NCI-H1092 (cell line): ENCODE measurements at places on chromosomes 3 and 15.
A peak's percentile ranks its signal among the peaks of the same experiment; 100 is the strongest.

- no peak for DNase-seq
These were observed 959 bp upstream of the RASA2 start for GRCh38 chr3:141485641-141486495.

DNA sequence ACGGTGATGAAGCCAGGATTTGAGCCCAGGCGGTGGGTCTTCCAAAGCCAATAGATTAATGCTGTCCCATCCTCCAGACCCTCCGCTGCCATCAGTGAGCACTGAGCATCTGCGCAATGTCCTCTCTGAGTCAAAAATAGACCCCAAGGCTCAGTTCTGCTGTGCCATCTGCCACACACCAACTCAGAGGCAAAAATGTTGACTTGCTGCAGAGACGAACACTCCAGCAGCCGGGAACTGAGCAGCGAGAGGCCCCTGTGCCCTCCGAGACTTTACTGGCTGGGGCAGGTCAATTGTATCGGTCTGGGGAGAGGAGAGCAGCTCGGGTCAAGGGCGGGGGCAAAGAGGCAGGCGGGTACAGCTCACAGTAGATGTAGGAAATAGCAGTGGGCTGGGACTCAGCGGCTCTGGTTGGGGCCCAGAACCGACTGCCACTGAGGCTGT, 41.5 kb upstream of the ATP2B2 start:
- DNase-seq = no peak

DNA sequence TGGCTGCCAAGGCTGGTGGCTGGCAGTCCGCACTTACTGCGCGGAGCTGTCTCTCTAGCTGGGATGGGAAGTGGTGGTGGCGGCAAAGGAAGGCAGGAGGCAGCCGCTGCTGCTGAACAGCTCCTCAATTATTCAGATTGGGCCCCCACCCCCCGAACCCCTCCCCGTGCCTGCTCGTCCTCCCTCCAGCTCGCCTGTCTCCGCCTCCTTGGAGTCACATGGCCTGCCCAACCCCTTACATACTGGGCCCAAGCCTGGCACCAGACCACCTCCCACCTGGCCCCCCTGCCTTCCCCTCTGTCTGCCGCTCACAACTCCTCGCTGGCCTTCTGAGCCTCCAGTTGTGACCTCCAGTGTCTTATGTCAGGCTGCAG, at the start of gene SLC7A14:
Gene SLC7A14 (minus strand): TSS at position 139 of the 374 bp plus-strand sequence. CDS start 59,139 bp downstream, outside the sequence.
- DNase-seq = peak; percentile 47

DNA sequence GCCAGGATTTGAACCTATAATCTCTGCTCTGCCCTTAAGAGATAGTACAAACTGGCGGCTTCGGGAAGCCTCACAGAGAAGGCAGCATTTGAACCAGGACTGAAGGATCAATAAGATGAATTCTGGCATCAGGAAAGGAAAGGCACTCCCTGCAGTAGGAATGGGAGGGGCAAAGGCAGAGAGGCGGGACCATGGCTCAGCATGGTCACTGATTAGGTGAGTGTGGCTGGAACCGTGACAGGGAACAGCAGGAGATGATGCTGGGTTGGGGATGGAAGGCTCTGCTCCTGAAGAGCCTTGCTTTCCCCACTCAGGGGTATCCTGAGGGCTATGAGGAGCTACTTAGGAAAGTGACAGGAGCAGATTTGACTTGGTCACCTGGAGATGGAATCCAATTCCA, 158.5 kb downstream of the FEZF2 start:
- no peak for DNase-seq

- no peak for DNase-seq
These were observed 319.4 kb upstream of the RASGRP1 start for GRCh38 chr15:38883987-38884386.

- no peak for DNase-seq
These were observed 225.2 kb downstream of the ADAMTS17 start for GRCh38 chr15:100116416-100117190.

DNA sequence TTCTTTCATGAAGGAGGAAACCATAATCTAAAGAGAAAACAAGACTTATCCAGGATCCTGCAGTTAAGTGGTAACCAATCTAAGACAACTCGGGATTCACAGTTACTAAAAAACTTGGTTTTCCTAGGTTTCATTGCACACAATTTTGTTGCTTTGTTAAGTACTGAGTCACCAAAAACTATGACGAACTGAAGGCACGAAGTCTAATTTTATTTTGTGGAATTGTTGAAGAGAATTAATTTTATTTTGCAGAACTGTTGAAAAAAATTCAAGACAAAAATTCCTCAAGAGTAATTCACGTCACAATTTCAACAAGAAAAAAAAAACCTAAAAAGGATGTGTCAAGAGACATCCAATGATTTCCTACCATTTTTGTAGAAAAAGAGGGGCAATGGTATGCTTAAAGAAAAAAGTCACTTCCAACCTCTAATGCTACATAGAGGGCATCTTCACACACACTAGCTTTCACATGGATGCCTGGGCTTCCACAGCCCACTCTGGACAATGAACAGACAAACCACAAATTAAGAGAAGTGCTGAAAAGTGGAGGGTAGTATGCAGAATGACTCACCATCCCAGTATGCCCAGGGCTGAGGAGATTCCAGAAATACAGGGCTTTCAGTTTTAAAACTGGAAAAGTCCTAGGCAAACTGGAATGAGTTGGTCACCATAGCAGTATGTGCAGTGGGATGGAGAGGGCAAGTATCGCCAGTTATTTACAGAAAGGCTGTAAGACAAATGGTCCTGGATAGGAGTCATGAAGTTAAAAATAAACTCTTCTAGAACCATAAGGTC, 29.2 kb downstream of the PLOD2 start:
- DNase-seq = no peak

- no peak for DNase-seq
These were observed 66.6 kb upstream of the PAQR5 start for GRCh38 chr15:69232144-69232543.

GRCh38 chr15:66832664-66833063, 130.6 kb downstream of the SMAD6 start:
- DNase-seq = no peak

- DNase-seq = no peak
These were observed 17.8 kb downstream of the TMEM212 start for GRCh38 chr3:171860830-171861535.

- DNase-seq = peak; percentile 48
These were observed 36.3 kb upstream of the PLA2G4E start for GRCh38 chr15:42056934-42057798.

- no peak for DNase-seq
These were observed 196.5 kb upstream of the ZPLD1 start for GRCh38 chr3:102238362-102238761.

- peak; percentile 62 for DNase-seq
These were observed 70.3 kb upstream of the PPP2R3A start for GRCh38 chr3:135895106-135895733.

GRCh38 chr3:37946531-37946889, 44.1 kb upstream of the VILL start:
- no peak for DNase-seq

DNA sequence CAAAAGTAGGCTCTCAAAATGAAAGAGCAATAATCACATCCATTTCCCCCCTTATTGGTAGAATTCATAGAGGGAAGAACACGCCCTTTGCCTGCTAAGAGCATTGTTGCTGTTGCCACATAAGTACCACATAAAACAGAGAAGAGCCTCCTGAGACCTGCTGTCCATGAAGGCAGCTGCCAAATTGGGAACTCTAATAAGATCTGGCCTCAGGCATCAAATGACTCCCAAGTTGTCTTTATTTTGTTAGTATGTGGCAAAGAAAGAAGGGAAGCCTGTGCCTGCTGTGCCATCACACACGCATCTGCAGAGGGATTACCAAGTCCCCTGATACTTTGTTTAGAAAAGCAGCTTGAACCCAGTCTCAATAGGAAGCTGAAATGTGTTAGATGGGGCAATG, 23.9 kb downstream of the VGLL3 start:
- DNase-seq = no peak

- no peak for DNase-seq
These were observed 96.7 kb downstream of the SV2B start for GRCh38 chr15:91196768-91197167.

- DNase-seq = no peak
These were observed 48.6 kb downstream of the ZDHHC3 start for GRCh38 chr3:44927371-44927770.

- no peak for DNase-seq
These were observed 104.4 kb upstream of the ZBTB20 start for GRCh38 chr3:115251509-115251908.

DNA sequence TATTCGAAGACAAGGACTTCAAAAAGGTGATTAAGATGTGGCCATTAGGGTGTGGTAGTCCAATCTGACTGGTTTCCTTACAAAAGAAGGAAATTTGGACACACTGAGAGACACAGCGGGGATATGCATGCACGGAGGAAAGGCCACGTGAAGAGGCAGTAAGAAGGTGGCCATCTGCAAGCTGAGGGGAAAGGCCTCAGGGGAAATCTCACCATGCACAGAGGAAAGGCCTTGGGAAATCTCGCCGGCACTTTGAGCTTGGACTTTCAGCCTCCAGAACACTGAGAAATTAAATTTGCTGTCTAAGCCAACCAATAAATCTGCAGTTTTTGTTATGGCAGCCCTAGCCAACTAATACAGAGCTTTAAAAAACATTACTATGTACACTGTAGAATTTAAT, 78.8 kb downstream of the DLG1 start:
- DNase-seq = no peak

DNA sequence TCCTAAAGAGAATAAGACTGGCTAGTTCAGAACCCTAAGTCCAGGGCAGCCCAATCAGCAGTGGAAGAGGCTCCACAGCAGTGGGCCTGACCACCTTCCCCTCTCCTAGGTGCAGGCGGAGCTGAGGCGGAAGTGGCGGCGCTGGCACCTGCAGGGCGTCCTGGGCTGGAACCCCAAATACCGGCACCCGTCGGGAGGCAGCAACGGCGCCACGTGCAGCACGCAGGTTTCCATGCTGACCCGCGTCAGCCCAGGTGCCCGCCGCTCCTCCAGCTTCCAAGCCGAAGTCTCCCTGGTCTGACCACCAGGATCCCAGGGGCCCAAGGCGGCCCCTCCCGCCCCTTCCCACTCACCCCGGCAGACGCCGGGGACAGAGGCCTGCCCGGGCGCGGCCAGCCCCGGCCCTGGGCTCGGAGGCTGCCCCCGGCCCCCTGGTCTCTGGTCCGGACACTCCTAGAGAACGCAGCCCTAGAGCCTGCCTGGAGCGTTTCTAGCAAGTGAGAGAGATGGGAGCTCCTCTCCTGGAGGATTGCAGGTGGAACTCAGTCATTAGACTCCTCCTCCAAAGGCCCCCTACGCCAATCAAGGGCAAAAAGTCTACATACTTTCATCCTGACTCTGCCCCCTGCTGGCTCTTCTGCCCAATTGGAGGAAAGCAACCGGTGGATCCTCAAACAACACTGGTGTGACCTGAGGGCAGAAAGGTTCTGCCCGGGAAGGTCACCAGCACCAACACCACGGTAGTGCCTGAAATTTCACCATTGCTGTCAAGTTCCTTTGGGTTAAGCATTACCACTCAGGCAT, 33.7 kb downstream of the VIPR1 start:
- no peak for DNase-seq

DNA sequence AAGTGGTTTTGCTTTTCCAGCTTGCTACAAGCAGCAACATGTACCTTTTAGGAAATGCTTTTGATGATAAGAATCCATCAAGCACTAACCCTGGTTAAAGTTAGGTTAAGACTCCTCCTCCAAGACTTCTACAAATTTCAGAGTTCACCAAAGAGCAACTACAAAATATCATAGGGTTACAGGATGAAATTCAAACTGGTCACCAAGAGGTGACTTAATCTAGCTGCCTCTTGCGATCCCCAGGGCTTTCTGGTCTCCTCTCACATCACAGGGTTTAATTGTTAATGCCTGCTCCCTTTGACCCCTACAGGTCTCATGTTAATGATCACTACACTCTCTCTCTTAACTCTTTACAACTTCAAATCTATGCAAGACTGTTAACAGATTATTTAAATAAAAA, 66.5 kb downstream of the DPH6 start:
- no peak for DNase-seq

GRCh38 chr3:41064526-41064925, 134.8 kb upstream of the CTNNB1 start:
- no peak for DNase-seq

DNA sequence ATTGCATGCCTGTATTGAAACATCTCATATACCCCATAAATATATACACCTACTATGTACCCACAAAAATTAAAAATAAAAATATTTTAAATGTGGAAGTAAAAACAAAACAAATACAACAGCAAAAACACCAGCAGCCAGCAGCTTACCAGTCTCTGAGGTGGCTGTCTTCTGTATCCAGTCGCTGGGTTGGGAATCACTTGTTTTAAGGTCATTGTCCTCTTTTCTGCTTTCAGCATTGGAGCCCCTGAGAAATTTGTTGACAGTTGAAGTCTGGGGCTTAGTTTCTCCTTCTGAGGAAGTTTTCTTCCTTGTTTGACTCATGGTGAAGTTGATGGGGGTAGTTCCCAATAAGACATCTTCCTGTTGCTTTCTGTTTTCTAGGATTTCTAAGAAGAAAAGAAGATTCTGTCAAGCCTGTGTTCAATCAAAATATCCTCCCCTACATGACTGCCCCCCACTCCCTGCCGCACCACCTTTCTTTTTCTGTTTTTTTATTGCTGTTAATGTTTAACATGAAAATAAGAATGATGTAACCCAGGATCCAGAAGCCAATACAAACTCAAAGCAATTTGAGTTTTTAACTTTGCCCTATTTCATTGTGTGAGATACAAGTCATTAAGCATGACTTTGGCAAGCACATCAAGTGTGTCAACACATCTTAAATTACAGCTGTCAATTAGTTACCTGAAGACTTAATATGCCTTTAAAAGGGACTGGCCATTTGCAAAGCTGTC, at the start of gene LRRC31:
Gene LRRC31 (minus strand): TSS at position 452 of the 737 bp plus-strand sequence. CDS start 128 bp downstream, at position 324.
- DNase-seq = no peak

GRCh38 chr3:44289882-44290462, 48.3 kb downstream of the TOPAZ1 start:
- DNase-seq = no peak

- no peak for DNase-seq
These were observed 1.5 kb downstream of the SATB1 start for GRCh38 chr3:18423401-18424212.

DNA sequence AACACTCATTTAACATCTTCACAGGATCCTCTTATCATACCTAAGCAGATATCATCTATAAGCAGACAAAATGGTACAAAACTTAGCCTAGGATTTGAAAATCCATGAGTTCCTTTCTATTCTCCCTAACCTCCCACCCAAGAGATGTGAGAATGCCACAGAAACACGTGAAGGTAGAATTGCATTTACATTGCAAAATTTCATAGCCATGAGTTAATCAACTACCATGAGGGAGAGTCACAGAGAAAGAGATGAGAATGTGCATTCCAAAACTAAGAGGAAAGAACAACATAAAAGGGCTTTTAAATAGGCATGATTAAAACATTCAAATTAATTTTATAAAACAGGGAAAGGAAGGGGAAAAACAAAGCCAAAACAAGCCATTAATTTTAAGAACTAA, 806.2 kb downstream of the NTRK3 start:
- DNase-seq = no peak
